CD8-positive, alpha-beta memory T cell (primary cell): ENCODE measurements at places on chromosomes 1 and 21. TPM values are rescaled to one million over a fixed set of nuclear protein-coding genes. Genes with fewer than 3 reads are reported as not detected.

GRCh38 chr21:36788120-36788638 lies 89.3 kb downstream of the SIM2 start:
- no peak for DNase-seq

DNA sequence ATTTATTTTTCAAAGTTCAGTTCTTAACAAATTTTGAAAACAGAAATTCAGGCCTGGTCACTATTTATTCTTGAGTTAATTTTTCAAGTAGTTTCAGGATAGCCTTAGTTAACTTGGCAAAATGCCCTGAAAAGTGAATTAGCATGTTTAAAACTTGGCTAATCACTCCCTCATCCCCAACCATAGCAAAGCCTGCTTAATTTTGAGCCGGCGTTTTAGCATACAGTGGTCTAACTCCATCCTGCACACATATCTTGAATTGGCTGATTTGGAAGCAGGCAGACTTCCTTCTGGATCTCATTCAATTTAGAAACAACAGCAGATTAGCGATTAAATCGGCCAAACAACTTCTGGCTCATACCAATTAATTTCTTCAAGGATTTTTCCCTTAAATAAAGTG lies 439.2 kb downstream of the PTBP2 start:
- no peak for DNase-seq

DNA sequence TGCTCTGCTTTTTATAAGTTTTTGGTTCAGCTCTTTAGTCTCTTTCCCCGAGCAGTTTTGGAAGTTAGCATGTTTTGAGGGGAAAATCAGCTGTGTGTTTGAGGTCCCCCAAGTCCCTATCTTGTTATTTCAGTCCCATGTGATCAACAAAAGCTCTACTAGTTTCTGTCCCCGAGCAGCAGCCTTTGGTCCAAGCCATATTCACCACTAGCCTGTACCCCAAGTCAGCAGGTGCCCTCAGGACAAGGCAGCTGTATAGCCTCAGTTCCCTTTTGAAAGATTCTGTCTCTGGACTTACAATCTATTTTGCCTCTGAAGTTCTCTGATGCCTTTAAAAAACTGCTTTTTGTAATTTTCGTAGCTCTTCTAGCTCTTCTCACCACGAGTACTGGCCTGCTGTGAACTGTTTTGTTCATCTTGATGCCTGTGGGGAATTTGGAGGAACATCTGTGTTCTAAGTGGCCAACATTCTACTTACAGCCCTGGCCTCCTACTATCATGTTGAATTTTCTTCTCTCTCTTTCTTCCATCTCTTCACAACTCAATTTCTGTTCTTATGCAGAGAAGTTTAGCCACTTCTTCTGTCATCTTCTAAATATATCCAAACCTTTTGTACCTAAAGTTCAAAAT lies 16.7 kb downstream of the UAP1 start:
- no peak for DNase-seq

GRCh38 chr21:30415993-30416392 lies 9.7 kb downstream of the KRTAP13-3 start:
- no peak for DNase-seq

DNA sequence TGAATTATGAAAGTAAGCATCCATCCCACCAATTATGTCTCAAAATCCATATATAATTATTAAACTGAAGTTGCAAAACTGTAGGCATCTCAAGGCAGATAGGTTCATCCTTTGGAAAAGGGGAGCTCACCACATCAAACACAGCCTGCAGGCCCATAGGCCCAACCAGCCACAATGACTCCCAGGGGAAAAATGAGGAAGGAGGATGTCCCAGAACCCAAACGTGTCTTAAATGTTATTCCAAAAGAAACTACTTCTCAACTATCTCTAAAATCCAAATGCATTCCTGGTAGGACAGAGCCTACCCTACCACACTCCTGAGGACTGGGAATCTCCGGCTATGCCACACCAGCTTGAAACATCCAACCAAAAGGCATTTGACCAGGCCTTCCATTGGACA lies 12.8 kb downstream of the TIAM1 start:
- no peak for DNase-seq

GRCh38 chr1:65279070-65279779 lies 30.1 kb upstream of the DNAJC6 start:
- no peak for DNase-seq

- DNase-seq = no peak
Measured at GRCh38 chr1:114034567-114035303, 55.5 kb downstream of the OLFML3 start.

GRCh38 chr1:198530953-198531352 lies 9.5 kb downstream of the ATP6V1G3 start:
- no peak for DNase-seq

DNA sequence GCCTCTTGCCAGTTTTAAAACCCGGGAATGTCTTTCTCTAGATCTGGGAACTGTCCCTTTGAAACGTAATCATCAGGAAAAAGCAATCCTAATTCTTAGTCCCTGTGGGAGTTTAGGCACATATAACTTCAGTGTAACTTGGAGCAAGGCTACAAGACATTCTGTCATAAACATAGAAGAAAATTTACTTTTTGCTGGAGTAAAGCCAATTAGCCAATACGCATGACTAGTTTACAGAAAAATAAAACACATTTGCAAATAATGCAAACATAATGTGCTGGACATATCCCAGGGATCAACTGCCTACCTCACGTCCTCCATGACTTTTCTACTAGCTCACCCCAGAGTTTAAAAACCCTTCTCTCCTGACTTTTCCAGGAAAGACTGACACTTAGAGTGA lies 970.6 kb downstream of the MRPL39 start:
- no peak for DNase-seq

DNA sequence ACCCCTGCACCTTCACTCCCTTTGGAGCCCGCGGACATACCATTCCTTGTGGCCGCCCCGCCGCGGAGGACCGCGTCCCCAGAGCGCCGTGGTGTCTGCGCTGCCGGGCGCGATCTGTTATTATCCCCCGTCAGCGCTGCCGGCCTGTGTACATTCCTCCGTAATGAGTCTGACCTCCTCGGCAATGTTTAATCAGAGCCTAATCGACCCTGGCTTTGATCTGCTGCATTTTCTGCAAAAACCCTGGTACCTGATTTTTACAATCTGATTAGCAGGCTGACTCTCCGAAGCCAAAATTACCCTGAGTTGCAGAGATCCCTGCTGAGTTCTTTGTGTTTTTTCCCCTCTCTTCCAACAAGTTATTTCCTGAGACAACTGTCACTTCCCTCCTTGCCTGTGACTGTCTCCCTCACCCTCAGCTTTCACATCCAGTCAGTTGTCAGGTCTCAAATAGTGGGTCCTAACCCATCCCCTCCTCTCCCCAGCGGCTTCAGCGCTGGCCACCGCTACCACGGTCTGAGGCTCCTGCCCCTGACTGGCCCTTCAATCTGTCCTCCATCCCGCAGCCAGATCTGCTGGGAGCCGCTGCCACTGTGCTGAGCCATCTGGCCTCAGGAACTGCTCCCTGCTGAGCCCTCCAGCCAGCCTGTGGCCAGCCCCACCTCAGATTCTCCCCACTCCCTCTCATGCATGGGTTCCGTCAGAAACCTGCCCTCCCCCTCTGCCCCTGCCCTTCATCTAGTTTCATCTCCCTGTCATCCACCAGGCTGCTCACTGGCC lies 53.5 kb downstream of the GLIS1 start:
- DNase-seq = no peak

DNA sequence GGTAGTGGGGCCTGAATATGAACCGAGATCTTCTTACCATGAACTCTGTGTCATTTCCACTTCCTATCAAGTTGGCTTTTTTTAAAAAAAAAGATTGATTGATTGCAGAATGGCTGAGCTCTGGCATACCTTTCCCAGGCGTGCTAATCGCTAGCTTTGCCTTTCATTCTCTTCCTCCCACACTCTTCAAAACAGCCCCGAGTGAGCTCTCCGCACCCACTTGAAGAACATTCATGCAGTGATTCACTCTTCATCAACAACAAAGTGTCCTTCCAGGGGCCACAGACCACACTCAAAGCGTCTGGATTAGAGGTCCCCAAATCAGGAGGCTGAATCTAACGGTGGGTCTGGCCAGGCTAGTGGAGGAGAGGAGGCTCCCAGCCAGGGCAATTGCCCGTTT lies 96.3 kb upstream of the GALNT2 start:
- DNase-seq = no peak

The PLA2G2F gene
- polyA plus RNA-seq = not detected

The VANGL2 gene
- not detected for polyA plus RNA-seq

The LCE2C gene
- polyA plus RNA-seq = not detected

The ITLN2 gene
- not detected for polyA plus RNA-seq

The SAMD11 gene
- polyA plus RNA-seq = 0.20 TPM
